ENCODE measurements at places on chromosomes 7 and 10.

DNA sequence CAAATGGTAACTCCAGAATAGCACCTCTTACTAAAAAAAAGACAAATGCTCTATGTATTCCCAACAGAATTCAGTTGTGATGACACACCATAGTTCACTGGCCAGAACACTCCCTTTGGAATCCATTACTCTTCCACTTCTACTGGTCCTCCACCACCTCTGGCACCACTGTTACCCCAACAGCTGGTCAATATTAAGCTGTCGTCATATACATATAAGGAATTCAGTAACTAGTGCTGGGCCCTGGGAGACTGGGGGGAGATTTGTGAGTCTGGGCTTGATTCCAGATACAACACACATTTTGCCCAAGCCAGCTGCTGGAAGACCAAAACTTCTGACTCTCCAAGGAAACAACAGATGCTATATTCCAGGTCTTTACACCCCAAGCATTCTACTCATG, 26.0 kb upstream of the ITGA8 start:
- no peak for DNase-seq

- no peak for DNase-seq
Observed at GRCh38 chr7:12571691-12572090, 1.2 kb downstream of the SCIN start.

GRCh38 chr10:15046626-15047025, 2.9 kb downstream of the OLAH start:
- DNase-seq = no peak

- DNase-seq = no peak
Observed at GRCh38 chr10:34938399-34938670, 123.2 kb upstream of the PARD3 start.
